Fibroblast of lung (primary cell): ENCODE measurements at places on chromosomes 13 and 19.

DNA sequence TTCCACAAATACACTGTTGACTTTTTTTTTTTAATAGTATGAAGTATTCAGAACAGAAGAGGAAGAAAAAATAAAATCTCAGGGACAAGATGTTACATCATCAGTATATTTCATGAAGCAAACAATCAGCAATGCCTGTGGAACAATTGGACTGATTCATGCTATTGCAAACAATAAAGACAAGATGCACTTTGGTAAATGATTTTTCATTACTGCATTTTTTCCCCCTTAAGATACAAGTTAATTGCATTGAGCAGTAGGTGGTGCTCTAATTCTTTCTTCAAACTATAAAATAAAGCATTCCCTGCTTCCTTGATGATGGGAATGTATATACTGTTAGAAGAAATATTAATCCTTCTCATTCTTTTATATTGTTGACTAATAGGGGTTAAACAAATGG lies 17.1 kb downstream of the UCHL3 start:
- peak; percentile 68 for DNase-seq

GRCh38 chr19:13093407-13094105 lies 9.1 kb downstream of the LYL1 start:
- peak; percentile 83 for DNase-seq

DNA sequence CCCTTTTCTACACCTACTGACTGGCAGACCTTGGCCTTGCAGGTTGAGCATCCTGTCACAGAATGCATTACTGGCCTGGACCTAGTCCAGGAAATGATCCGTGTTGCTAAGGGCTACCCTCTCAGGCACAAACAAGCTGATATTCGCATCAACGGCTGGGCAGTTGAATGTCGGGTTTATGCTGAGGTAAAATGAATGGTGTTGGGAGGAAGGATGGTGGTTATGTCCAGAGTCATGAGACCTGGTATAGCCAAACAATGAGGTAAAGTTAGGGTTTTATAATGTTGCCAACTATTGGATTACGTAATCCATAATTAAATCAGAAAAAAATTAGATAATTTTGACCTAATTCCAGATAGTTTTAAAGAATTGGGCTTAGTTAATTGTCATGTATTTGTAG lies 212.5 kb downstream of the PCCA start:
- DNase-seq: no peak

DNA sequence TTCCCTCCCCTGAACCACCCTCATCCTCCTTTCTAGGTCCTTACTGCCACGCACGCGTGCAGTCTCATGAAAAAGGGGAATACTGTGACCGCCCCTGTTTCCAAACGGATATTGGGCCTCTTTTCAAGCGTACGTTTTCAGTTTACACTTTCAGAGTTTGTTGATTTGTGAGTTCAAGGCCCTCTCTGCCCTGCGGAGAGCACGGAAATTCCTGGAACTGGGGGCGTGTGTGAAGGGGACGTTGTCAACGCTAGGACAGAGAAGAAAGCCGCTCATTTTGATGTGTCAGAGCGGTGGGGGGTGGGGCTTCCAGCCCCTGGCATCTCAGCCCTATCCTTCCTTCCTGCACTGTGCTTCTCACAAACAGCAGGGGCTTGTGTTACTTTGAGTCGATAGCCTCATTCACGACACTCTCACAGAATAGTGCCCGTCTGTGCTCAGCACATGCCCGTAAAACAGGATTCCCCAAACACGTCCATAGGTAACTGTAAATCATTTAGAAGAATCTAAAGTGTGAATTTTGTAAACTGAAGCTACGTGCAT lies 137.6 kb upstream of the PEG3 start:
- no peak for DNase-seq
